ENCODE measurements at places on chromosomes 13 and 19.

GRCh38 chr13:42959615-42960014, 32.4 kb downstream of the EPSTI1 start:
- DNase-seq, result no peak

DNA sequence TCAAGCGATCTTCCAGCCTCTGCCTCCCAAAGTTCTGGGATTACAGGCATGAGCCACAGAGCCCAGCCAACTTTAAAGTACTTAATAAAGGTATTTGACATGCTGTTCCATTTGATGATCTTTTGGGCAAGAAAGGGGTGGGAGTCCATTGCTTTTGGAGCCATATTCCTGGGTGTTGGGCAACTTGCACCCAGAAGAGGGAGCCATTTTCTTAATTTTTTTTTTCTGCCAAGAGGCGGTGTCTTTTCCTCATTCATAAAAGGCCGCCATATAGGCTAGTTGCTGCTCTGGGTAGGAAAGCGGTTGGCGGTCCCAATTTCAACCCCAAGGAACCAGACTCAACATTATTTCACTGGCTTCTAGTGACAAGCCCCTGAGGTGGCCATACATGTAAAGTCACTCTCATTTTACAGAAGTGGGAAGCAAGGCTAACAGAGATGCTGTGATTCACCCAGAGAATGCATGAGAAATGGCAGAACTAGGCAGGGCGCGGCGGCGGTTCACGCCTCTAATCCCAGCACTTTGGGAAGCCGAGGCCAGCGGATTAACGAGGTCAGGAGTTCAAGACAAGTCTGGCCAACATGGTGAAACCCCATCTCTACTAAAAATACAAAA, 139.6 kb downstream of the CACNA1A start:
- no peak for DNase-seq

GRCh38 chr13:43569658-43570057, 217.1 kb downstream of the ENOX1 start:
- no peak for DNase-seq

DNA sequence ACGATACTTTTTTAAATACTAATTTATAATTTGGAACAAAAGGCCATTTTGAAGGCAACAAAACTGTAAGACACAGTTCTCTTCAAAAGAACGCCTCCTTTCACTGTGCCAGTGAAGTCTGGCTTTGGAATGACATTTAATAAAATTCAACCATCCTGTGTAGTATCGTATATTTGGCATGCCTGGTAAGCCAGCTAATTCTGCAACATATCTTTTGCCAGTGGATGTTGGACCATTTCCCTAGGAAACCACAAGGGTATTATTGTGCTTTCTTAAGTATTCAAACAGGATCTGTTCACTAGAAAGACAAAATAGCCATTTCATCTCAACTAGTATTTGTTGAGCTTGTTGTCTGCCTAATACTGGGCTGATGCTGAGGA, 111.6 kb downstream of the RGCC start:
- no peak for DNase-seq

DNA sequence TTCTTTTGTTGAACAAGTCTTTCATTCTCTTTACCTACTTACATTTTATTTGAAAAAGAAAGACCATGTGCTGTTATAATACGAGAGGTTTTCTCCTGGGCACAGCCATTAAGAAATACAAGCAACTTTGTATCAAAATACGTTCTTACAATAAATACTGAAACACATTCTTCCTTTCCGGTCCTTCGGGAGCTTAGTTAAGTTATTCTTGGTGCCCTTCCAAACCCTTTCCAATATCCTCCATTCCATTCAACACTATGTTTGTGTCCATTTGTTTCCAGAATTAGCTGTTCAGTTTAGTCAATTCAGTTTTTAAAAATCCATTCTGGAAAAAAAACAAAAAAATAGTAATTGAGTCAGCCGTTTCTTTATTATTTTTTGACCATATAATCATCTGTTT, 746.8 kb upstream of the SLC10A2 start:
- DNase-seq, result no peak

- no peak for DNase-seq
Observed at GRCh38 chr19:4700693-4700970, 23.0 kb downstream of the DPP9 start.

DNA sequence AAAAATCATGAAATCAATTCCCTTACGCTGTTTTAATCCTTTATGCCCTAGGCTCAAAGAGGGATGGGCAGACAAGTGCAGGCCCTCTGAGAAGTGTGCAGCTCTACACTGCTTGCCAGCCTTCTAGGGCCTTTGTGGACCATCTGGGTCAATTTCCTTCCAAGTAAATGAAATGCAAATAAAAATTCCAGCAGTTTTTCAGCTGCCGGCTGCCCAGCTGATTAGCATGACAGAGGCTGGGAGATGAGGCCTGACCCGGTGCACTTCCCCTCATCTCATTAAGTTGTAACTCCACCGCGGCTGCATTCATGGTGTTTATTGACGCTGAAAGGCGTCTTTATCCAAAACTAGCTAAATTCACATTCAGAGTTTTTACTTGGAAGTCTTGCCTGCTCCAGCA, 47.5 kb upstream of the GSX1 start:
- no peak for DNase-seq

- no peak for DNase-seq
Observed at GRCh38 chr13:112481458-112481857, 105.3 kb downstream of the SPACA7 start.

GRCh38 chr19:11736696-11737095, 2.0 kb downstream of the ZNF823 start:
- DNase-seq, result peak; percentile 18

DNA sequence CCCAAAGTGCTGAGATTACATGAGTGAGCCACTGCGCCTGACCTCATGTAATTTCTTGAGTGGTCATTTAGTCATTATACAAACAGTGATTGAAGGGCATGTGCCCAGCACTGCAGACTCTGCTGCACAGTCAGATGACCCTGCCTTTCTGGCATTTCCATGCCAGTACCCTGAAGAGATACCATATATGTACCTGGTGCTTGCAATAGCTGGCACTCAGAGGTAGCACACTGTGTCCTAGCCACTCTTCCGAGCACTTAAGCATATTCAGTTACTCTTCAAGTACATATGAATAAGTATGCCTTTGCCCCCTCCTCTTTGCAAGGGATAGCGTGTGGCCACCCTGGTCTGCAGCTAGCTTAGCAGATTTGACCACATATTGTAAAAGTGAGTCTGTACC, 15.5 kb downstream of the STX10 start:
- no peak for DNase-seq

GRCh38 chr13:20160306-20161274, at the start of gene GJA3:
Gene GJA3, minus strand, starts transcription at chr13:20161052. Its CDS starts 17,764 bp downstream, at chr13:20143288.
- DNase-seq, result no peak

DNA sequence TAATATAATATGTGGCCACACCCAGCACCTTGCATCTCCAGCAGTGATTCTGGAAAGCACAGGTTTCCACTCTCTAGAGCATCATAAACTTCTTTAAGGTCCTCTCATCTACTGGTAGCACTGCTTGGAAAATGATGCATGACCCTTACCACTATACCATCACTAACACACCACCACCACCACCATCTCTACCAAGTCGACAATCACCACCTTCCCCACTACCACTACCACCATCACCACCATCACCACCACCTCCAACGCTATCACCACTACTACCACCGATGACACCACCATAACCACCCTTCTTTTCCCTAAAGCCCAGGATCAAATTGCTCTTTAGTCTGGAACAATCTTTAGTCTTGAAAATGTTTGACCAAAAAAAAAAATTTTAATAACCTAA, 390.4 kb downstream of the SUCLA2 start:
- no peak for DNase-seq

GRCh38 chr19:49862391-49863253, 4.8 kb downstream of the PNKP start:
- DNase-seq, result peak; percentile 86

- no peak for DNase-seq
Observed at GRCh38 chr13:20359335-20359734, 127.2 kb upstream of the GJB6 start.

GRCh38 chr13:47679401-47679800, 321.7 kb downstream of the SUCLA2 start:
- DNase-seq, result no peak

DNA sequence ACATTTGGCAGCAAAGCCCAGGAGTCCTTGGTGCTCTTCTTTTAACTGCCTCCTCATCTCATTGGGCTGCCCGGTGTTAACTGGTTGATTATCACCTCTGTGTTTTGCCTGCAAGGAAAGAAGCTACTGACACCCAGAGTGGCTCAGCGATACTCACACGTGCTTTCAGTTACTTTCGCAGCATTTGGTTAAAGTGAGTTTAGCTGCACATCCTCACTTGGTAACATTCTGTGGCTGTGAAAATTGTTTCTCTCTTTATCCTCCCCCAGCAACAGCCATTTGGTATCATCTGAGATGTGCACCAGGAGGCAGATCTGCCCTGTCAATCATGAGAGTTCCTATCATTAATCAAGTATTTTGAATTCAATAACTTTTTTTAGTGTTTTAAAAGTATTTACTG, 44.6 kb upstream of the GPR183 start:
- no peak for DNase-seq

- DNase-seq, result no peak
Observed at GRCh38 chr13:39490136-39490535, 112.9 kb downstream of the LHFPL6 start.

GRCh38 chr13:62997696-62998095, 1582.0 kb upstream of the PCDH20 start:
- no peak for DNase-seq

GRCh38 chr19:3748965-3749364, 12.5 kb downstream of the APBA3 start:
- DNase-seq, result no peak

GRCh38 chr13:50144246-50145160, 129.3 kb downstream of the KCNRG start:
- DNase-seq, result no peak

All from pancreas (tissue), 10 donors.